Naive thymus-derived CD4-positive, alpha-beta T cell (primary cell): ENCODE measurements at places on chromosomes 3 and 15.

GRCh38 chr3:111859061-111859973 is at the start of gene PHLDB2:
TSS of gene PHLDB2 (plus strand) at chr3:111859265. CDS start at chr3:111884078, 24,813 bp downstream.
- peak; percentile 20 for DNase-seq
- no peaks in the 10 kb centered on the region for H3K36me3 ChIP-seq
- peaks cover 6% of the 10 kb centered on the region for H3K27me3 ChIP-seq

DNA sequence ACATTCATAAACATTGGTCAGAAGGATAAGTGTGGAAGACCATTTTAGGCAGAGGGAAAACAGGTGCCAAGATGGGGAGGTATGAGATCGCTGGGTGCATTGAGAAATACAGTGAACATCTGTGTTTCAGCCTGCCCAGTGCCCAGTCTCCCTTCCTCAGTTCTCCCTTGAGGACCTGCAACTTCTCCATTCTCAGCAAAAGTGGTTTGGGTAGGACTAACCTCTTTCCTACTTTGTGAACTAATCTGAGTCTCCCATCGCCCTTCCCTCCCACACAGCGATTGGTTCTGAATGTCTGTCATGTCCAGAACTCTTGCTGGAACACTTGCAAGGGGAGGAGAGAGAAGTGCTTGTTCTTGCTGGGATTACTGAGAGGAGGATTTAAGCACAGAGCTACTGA is 10.9 kb upstream of the CCNL1 start:
- peaks cover 9% of the 10 kb centered on the region for H3K4me1 ChIP-seq
- no peaks in the 10 kb centered on the region for H3K36me3 ChIP-seq
- H3K27me3 ChIP-seq = no peaks in the 10 kb centered on the region
- no peak overlapping the region for H3K27ac ChIP-seq

DNA sequence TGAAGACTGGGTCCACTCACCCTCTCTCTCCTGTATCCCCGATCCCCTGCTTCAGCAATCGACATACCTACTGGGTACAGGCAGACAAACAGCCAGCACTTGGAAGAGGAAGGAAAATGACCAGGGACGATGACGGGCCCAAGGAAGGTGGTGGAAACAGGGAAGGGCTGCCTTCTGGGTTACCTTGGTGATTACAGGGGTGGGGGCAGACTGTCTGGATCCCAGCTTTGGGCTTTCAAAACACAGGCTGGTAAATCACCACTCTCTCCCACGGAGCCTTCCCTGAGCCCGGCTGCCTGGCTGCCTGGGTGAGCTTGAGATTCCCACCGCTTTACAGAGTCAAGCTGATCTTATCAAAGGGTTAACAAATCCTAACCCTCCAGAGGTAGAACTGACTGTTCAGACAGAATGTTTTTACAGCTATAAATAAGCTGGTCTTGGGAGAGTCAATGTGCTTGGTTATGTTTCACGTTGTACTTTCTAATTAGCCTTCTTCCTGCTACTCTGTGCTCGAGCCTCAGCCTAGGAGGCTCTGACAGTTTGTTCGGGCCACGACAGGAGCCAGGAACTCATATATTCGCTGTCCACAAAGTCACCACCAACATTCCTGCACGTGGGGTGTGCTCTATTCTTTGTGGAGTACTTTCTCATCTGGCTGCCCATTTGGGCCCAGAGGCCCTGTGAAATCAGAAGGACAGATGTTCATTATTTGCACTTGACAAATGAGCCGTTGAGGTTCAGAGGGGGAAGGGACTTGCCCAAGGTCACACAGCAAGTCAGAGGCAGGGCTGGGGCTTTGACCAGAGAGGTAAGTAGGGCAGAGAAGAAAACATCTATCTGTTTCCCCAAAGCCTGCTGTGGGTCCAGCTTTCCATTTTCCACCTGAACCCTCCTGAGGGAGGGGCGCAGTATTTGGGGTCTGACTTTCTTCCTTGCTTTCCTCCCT is 63.5 kb downstream of the FEM1B start:
- DNase-seq = no peak
- no peaks in the 10 kb centered on the region for H3K36me3 ChIP-seq
- no peak overlapping the region for H3K27ac ChIP-seq
- no peak overlapping the region for H3K4me3 ChIP-seq

- no peaks in the 10 kb centered on the region for H3K27me3 ChIP-seq
- H3K27ac ChIP-seq = no peak overlapping the region
- no peaks in the 10 kb centered on the region for H3K4me1 ChIP-seq
- DNase-seq = no peak
- no peak overlapping the region for H3K4me3 ChIP-seq
These were observed 167.2 kb downstream of the POLR2M start for GRCh38 chr15:57873564-57874209.

DNA sequence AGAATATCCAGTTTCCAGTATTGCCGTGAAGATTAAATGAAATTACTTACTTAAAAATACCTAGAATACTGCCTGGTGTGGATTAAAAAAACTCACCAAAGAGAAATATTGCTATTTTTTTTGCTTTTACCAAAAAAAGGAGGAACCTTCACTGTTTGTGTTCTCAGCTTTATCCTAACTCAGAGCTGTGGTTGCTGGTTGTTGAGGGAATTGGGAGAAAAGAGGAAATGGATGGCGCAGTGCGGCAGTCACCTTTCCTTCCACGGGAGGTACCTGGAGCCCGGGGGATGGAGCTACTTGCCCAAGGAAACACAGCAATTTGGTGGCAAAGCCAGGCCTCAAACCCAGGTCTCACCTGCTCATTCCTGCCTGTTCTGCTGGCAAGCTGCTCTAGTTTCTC is 270.3 kb downstream of the RPLP1 start:
- H3K4me1 ChIP-seq = peaks cover 69% of the 10 kb centered on the region
- DNase-seq = no peak
- H3K27ac ChIP-seq = no peak overlapping the region

GRCh38 chr3:158950178-158950901 is 148.5 kb downstream of the MFSD1 start:
- no peaks in the 10 kb centered on the region for H3K27me3 ChIP-seq
- no peaks in the 10 kb centered on the region for H3K36me3 ChIP-seq
- H3K27ac ChIP-seq = no peak overlapping the region
- no peak for DNase-seq

GRCh38 chr15:62071711-62072308 is 5.0 kb downstream of the C2CD4A start:
- DNase-seq = peak; percentile 28
- H3K27me3 ChIP-seq = peaks cover 5% of the 10 kb centered on the region
- no peak overlapping the region for H3K27ac ChIP-seq

DNA sequence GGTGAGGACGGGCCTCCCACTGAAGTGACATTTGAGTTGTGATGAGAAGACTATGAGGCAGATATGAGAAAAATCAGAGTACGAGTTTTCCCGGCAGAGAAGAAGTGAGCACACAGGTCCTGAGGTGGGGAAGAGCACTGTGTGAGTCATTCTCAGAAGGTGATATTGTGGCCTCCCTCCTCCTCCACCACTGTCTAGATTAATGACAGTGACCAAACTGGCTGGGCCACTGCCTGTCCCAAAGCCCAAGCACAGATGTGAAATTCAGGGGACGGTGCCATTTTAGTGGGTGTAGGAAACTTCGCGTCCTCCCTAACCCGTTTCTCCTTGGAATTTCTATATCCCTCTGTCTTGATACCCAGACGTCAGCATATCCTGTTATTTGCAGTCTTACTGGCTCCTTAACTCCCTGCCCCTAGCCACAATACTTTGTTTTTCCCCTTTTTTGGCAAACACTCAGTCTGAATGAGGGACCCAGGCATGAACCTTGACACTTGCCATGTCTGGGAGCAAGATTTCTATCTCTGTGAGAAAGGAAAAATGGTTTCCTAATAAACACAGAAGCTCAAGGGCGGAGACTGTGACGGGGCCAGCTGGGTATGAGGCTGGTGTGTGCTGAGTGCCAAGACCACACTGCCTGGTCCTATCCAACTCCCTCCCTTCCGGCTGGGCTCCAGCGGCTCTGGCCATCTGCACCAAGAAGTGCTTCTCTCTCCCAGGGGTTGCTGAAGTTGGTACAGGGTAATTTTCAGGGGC is 15.2 kb downstream of the PRICKLE2 start:
- no peaks in the 10 kb centered on the region for H3K36me3 ChIP-seq
- no peaks in the 10 kb centered on the region for H3K27me3 ChIP-seq
- no peak for DNase-seq
- no peaks in the 10 kb centered on the region for H3K4me1 ChIP-seq

DNA sequence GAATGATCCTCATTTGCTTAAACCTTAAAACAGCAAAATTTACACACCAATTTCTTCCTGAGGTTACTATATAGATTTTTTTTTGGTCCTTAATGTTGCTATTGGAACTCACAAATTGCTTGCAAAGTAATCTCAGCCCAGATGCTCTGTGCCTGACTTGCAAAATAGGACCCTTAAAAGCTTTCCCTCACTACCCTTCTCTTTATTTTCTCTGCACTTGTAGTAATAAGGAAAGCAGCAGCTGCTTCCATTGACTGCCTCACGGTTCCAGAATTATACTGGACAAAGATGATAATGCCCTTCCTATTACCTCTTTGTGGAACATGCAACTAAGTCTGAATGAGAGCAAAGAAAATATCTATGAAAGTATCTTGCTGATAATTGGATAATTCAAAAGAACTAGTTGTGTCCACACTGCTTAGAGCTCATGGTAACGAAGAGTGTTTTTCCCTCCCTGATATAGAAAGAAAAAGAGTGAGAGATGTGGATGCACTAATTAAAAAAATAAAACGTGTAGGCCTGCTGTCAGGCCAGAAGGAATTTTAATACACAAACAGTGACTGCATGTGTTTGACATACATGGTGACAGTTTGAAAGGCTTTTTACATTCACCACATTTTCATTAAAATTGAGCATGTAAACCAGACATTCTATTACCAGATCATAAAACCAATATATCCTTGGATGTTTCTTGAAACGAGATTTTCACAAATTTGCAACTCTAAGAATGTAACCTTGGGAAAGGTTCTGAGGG is 783.1 kb downstream of the GBE1 start:
- H3K4me1 ChIP-seq = no peaks in the 10 kb centered on the region
- no peak for DNase-seq
- H3K27me3 ChIP-seq = no peaks in the 10 kb centered on the region

DNA sequence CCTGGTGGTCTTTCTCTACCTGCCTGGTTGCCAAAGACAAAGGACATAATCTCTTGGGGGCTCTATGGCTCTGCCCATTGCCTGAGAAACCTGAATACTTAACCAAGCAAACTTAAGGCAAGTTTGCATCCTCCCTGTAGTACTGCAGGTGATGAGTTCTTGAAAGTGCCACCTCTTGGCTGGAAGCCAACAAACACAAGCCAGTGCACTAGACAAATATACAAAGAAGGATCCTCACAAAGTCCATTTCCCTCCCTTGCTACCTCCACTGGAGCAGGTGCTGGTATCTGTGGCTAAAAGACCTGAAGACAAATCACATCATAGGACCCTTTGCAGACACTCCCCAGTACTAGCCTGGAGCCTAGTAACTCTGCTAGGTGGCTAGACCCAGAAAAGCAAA is 772.3 kb downstream of the SI start:
- DNase-seq = no peak
- H3K4me1 ChIP-seq = no peaks in the 10 kb centered on the region
- no peaks in the 10 kb centered on the region for H3K27me3 ChIP-seq
- no peak overlapping the region for H3K4me3 ChIP-seq
- H3K36me3 ChIP-seq = no peaks in the 10 kb centered on the region

GRCh38 chr3:129286081-129286480 is 7.4 kb downstream of the HMCES start:
- H3K4me1 ChIP-seq = peaks cover 20% of the 10 kb centered on the region
- H3K4me3 ChIP-seq = no peak overlapping the region
- H3K27me3 ChIP-seq = no peaks in the 10 kb centered on the region

- H3K4me3 ChIP-seq = no peak within 1 kb of the TSS
- no peaks in the 10 kb centered on the region for H3K36me3 ChIP-seq
- no peaks in the 10 kb centered on the region for H3K27me3 ChIP-seq
- DNase-seq = no peak
These were observed at the start of gene STRA6 for GRCh38 chr15:74202452-74203401. TSS of gene STRA6 (minus strand) at chr15:74202787. CDS start at chr15:74202267, 520 bp downstream.

- DNase-seq = no peak
- no peaks in the 10 kb centered on the region for H3K4me1 ChIP-seq
- no peak overlapping the region for H3K27ac ChIP-seq
- H3K4me3 ChIP-seq = no peak overlapping the region
These were observed 34.4 kb upstream of the HCN4 start for GRCh38 chr15:73403171-73403570.

GRCh38 chr3:157109267-157110141 is 50.4 kb downstream of the CCNL1 start:
- no peak for DNase-seq
- no peaks in the 10 kb centered on the region for H3K4me1 ChIP-seq
- H3K27me3 ChIP-seq = no peaks in the 10 kb centered on the region
- H3K27ac ChIP-seq = no peak overlapping the region
- H3K4me3 ChIP-seq = no peak overlapping the region
- no peaks in the 10 kb centered on the region for H3K36me3 ChIP-seq

DNA sequence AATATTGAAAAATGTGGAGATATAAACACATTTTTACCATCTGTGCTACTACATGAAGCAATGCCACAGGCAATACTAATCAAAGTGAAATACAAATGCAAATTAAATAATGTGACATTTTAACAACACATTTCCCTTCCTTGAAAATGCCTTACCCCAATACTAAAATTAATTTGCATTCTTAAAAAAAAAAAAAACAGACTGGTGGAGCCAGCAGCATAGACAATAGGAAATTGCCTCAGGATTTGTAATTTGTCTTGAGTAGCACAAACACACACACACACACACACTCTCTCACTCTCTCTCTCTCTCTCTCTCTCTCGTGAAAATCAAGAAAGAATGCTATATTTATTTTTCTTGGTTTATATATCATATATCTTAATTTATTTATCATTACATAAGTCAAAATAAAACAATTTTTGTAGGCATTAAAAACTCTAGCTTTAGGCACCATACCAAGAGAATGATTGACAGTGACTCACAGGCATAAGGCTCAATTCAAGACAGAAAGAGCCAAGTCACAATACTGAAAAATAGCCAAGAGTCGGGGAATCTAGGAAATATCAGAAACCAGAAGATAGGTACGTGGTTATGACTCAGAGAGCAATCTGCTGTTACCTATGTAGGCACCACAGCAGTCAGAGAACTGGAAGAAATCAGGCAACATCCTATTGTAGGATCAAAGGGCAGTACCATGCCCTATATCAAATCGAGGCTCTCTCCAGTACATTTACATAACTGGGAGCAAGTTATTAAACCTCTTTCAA is 23.0 kb downstream of the SUCNR1 start:
- H3K27me3 ChIP-seq = no peaks in the 10 kb centered on the region
- DNase-seq = no peak

DNA sequence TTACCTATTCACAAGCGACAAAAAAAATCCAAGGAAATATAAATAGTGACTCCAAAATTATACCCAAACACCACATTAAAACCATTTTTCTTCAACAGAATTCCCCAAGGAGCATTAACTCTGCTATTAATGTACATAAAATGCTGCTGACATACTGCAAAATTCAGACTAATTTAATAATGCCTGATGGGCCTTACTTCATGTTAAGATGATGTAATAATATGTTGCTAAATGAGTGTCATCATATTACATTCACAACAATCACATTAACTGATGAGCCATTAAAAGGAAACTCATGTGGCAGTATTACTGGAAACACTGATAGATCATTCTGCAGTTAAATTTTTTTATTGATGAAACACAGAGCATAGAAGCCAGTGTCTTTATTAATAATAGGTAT is 204.9 kb upstream of the CGNL1 start:
- H3K27me3 ChIP-seq = no peaks in the 10 kb centered on the region
- H3K4me3 ChIP-seq = no peak overlapping the region
- no peaks in the 10 kb centered on the region for H3K4me1 ChIP-seq
- no peak overlapping the region for H3K27ac ChIP-seq
- no peak for DNase-seq
